NCI-H526 treated with DMSO at 0.1 percent for 48 hours (cell line): ENCODE measurements at places on chromosomes 16 and 17.

- no peak for DNase-seq
These were observed 114.5 kb upstream of the GSE1 start for GRCh38 chr16:85498607-85499006.

GRCh38 chr17:31598399-31598782, 206.9 kb downstream of the RAB11FIP4 start:
- DNase-seq, result no peak

- no peak for DNase-seq
These were observed 51.9 kb downstream of the ZZEF1 start for GRCh38 chr17:4090898-4091297.

- DNase-seq, result no peak
These were observed 81.5 kb upstream of the TNRC6C start for GRCh38 chr17:77877036-77877435.

DNA sequence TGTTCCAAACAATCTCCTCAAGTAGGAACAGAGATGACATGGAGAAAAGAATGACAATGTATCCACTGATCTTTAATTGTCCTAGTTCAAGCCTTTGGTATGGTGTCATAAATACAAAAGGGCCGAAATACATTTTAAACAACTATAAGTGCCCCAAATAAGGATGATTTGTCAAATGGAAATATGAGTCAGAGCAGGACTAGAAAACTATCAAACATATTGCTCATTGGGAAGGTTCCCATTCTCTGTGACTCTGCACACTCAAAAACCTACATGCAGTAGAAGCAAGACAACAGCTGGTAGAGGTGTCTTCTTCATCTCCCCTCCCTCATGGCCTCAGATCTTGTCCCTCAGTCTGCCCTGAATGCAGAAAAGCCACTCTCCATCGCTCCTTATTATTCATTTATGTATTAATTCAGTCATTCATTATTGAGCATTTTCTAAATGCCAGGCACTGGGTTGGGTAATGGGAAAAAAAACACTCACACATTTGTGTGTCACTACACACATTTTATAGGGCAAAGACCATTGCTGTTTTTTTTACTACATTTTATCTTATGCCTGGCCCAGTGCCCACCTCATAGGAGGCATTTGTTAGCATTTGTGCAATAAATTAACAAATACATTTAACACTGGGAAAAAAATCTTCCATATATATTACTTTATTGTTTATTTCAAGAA, 10.1 kb downstream of the CA10 start:
- no peak for DNase-seq

DNA sequence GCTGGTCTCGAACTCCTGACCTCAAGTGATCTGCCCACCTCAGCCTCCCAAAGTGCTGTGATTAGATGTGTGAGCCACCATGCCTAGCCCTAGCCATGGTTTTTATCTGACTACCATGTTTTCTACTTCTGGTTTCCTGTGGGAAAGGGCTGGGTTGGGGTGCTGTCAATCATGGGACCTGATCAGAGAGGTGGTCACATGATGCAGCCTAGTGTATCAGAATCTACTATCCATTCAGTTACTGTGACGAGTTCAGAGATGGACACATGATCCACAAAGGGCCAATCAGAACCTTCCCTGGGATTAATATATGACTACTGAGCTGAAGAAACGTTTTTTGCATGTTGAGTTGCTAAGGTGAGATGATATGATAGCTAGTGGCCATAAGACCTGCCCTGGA, 59.1 kb downstream of the ABCC6 start:
- no peak for DNase-seq
